ENCODE measurements at places on chromosomes 1 and 21.

DNA sequence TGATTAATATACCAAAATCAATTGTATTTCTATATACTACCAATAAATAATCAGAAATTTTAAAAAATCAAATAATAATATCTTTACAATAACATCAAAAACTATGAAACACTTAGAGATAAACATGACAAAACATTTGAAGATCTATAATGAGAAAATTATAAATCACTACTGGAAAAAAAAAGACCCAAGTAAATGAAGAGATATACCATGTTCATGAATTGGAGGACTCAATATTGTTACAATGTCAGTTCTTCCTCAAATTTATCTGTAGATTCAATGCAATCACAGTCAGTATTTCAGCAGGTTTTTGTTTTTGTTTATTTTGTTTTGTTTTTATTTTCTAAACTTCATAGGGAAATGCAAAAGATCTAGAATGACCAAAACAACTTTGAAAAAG, 4.2 kb upstream of the ITPKB start:
- DNase-seq: no peak

- DNase-seq: no peak
Measured at GRCh38 chr1:227733751-227734545, 1.2 kb downstream of the JMJD4 start.

GRCh38 chr1:2174348-2175054, 20.1 kb downstream of the FAAP20 start:
- DNase-seq: peak; percentile 58

- no peak for DNase-seq
Measured at GRCh38 chr21:29940361-29940760, 565 bp upstream of the GRIK1 start.

DNA sequence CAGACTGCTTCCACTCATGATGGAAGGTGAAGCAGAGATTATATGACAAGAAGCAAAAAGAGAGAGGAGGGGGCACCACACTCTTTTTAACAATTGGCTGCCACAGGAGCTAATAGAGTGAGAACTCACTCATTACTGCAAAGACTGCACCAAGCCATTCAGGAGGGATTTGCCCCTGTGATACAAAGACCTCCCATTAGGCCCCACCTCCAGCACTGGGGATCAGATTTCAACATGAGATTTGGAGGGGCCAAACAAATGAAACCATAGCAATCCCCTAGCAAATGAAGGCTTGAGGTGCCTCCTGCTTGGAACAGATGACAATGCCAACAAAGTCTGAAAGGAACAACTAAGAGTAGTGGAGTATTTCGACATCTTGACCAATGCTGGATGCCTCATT, 122.5 kb upstream of the COA6 start:
- no peak for DNase-seq

DNA sequence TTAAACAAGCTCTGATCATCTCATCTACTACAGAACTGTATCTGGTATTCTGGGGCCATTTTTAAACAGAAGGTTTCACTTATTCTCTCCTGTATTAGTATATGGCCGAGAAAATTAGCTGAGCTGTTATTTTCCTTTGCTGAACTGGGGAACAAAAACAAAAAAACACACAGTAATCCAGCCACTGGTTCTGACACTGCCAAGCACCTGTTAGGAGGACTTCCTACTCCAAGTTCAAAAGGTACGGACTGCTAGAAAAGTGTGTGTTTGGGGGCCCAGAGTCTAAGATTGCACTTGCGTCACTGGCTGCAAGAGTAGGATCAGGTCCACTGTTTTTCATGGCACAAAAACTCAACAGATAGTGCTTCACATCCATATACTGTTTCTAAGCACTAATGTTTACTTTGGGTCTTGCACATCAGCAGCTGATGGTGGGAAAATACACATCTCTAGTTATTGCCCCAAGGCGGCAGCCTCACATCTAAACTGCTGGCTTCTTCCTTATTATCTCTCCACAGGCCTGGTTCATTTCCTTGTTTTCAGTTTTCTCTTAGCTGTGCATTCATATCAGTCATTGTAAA, 226.1 kb downstream of the FGGY start:
- no peak for DNase-seq

GRCh38 chr1:8878448-8878697, at the start of gene ENO1:
ENO1 (minus strand) TSS chr1:8878686; CDS start chr1:8874908, 3,778 bp downstream.
- no peak for DNase-seq

GRCh38 chr1:225228871-225229303, 199.0 kb downstream of the LBR start:
- DNase-seq: no peak

DNA sequence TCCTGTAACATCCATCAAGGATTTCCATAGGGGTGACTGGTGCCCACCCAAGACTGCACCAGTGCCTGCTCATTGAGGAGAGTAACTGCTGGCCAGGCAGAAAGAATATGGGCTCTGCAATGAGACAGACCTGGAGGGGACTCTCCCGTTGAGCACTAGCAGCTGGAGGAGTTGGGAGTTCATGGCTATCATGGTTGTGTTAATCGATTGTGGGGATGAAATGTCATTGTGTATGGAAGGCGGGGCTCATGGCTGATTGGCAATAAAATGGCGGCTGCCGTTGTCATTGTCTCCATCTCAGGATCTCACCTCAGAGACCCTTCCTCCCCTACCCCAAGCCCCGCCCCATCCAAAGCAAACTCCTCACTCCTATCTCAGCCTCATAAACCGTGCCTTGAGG, 3.9 kb downstream of the TMEM125 start:
- no peak for DNase-seq

DNA sequence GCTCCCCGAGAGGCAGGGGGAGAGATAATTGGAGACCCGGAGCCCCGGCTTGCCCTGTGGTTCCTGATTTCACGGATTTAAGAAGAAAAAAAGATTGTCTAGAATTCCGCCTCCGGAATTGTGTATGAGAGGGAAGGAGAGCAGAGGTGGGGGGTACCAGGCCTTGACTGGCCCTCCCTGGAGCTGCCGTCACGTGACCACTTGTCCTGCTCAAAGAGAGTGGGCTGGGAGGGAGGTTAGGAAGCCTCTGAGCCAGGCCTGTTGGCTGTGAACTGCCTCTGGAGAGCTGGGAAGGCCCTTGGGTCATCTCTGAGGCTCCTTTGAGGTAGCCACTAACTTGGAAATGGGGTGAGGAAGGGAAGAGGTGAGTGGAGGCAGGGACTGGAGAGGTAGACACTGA, 106.5 kb downstream of the GRIK3 start:
- DNase-seq: no peak

- DNase-seq: no peak
Measured at GRCh38 chr1:161080441-161081405, 8.6 kb downstream of the NECTIN4 start.

DNA sequence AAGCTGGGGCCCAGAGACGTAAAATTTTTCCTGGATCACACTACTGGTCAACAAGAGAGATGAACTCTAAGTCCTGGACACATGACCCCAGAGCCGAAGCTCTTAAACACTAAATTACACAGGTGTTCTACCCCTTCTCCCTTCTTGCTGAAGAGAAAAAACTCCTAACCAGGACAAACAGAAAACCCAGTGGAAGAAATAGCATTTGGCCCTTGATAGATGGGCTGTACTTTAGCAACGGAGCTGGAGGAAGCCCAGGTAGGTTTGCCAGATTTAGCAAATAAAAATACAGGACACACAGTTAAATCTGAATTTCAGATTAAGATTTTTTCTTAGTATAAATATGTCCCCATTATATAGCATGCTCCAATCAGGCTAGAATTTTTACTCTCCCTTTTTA, 72.7 kb downstream of the DIRAS3 start:
- no peak for DNase-seq

DNA sequence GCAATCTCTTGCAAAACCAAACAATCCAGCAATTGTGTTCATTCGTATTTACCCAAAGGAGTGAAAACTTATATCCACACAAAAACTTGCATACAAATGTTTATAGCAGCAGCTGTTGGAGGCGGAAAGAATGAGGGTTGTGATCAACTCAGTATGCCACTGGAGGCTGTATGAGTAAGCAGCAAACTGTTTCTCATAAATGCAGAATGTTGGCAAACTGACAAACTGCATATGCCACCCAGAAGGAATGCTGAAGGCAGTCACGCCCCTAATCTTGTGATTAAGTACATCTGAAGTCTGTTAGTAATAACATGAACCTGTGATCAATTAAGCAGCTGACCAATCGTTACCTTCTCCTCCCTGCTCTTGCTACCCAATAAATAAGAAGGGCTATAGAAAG, 60.5 kb upstream of the CR2 start:
- no peak for DNase-seq

DNA sequence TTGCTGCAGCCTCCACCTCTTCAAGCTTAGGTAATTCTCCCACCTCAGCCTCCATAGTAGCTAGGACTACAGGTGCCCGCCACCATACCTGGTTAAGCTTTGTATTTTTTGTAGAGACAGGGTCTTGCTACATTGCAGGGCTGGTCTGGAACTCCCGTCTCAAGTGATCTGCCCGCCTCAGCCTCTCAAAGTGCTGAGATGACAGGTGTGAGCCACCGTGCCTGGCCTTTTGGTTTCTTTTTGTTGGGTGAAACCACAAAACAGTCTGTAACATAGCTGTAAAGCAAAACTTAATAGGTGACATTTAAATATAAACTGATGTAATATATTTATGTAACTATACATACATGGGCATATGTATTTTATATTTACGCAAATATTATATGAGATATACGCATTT, 3.1 kb upstream of the DNAJC11 start:
- DNase-seq: no peak

- DNase-seq: no peak
Measured at GRCh38 chr21:44556879-44557278, 1.7 kb downstream of the KRTAP10-3 start.

- DNase-seq: no peak
Measured at GRCh38 chr1:154158307-154159125, 3.6 kb upstream of the NUP210L start.

DNA sequence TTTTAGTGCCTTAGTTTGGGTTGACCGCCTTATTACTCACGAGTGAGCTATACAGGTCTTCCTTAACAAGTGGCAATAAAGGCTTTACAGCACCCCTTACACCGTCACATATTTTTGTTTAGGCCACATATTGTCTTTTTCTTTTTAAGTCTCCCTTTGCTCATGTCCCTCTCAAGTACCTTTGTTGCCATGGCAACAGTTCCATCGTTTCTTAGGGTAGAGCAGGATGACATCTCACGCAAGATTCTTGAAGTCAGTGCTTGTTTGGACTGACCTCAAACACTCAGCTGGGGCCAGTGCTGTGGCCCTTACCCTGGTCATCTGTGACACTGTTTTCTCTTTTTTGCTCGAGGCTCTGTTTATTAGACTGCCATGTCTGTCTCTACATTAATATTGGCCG, 69.8 kb downstream of the PBX1 start:
- DNase-seq: no peak

- DNase-seq: no peak
Measured at GRCh38 chr1:15308135-15308534, 61.1 kb downstream of the FHAD1 start.

- DNase-seq: no peak
Measured at GRCh38 chr1:110069404-110070281, 829 bp downstream of the ALX3 start.

DNA sequence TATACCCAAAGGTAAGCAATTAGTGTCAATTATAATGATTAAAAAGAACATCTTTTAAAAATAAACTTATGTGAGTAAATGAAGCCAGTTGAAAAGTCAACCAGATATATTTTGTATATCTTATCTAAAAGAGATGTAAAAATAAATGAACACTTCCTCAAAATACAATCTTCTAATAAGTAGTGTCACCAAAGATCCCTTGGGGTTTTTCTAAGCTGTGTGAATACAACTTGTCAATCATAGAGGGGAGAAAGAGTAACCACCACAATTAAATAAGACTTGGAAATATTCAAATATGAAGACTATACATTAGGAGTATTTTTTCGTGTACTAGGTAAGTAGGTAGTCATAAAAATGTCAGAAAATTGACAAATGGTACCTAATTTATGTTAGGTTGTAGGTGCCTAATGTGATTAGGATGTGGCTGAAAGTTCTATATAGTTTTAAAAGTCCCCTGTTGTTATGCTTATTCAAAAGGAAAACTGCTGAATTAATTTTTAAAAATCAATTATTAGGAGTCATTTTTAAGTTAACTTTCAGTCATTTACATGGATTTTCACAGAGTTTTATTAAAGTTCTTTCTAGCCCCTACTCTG, 72.6 kb downstream of the RASAL2 start:
- no peak for DNase-seq

DNA sequence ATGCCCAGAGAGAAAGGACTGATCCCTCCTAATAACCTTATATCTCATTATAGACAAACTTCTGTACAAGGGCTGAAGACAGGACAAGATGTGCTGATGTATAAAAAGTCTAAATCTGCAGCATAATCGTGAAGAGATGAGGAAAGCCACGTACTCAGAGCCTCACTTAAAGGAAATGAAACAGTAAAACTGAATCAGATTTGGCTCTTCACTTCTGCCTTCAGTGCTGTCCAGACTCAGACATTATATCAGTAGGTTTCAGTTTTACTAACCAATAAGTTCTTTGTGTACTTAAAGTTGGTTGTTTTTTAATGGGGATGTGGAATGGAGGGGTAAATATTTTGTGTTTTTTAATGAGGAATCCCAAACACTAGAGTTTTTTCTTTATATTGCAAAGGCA, 45.3 kb upstream of the RGS1 start:
- no peak for DNase-seq

GRCh38 chr1:67304023-67304422, 3.6 kb upstream of the IL12RB2 start:
- DNase-seq: no peak

GRCh38 chr1:194060481-194060880, 874.1 kb upstream of the B3GALT2 start:
- no peak for DNase-seq

GRCh38 chr1:206105464-206105995, 11.7 kb downstream of the AVPR1B start:
- DNase-seq: no peak

- DNase-seq: no peak
Measured at GRCh38 chr1:224502459-224503160, 68.0 kb upstream of the WDR26 start.

GRCh38 chr1:46401154-46401913, 7.2 kb downstream of the FAAH start:
- no peak for DNase-seq

- no peak for DNase-seq
Measured at GRCh38 chr1:25872713-25873112, 2.8 kb downstream of the PAQR7 start.

- no peak for DNase-seq
Measured at GRCh38 chr1:29845910-29846309, 609.6 kb downstream of the PTPRU start.
